ENCODE measurements at places on chromosomes 2 and 18. TPM values are rescaled to one million over a fixed set of nuclear protein-coding genes. Genes with fewer than 3 reads are reported as not detected.

DNA sequence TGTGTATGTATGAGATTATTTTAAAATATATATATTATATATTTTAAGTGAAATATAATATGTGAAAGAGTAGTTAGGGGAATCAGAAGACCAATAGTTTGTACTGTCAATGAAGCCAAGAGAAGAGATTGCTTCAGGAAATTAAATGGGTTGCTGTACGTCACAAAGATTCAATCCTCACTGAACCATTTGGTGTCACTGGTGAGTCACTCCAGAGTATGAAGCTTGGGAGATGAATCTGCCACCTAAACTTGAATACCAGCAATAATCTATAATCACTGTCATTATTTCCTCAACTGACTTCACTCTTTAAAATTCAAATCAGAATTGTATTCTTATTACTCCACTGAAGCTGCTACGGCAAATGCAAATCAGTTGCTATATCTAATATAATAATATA is 41.9 kb upstream of the SCN9A start:
- peak; percentile 58 for DNase-seq

Gene SH2D6
- 0.13 TPM for total RNA-seq

Gene SRD5A2
- total RNA-seq: under 0.01 TPM

DNA sequence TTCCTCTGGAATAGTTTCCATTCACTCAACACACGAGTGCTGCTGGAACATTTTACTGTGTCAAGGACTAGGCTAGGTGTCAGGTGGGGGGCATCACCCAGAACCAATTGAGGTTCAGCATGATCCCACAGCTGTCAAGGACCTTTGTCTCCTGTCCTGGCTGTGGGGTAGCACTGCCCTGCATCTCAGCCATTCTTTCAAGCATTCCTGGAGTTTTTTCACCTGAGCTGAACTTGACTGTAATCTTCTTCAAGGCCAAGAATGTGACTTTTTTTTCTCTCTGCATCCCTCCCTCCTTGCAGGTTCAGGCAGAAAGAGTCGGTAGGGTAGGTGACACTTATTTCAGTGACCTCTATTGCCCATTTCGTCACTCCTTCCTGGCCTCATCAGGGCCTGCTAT is 3.5 kb downstream of the MAPK4 start:
- DNase-seq: no peak

DNA sequence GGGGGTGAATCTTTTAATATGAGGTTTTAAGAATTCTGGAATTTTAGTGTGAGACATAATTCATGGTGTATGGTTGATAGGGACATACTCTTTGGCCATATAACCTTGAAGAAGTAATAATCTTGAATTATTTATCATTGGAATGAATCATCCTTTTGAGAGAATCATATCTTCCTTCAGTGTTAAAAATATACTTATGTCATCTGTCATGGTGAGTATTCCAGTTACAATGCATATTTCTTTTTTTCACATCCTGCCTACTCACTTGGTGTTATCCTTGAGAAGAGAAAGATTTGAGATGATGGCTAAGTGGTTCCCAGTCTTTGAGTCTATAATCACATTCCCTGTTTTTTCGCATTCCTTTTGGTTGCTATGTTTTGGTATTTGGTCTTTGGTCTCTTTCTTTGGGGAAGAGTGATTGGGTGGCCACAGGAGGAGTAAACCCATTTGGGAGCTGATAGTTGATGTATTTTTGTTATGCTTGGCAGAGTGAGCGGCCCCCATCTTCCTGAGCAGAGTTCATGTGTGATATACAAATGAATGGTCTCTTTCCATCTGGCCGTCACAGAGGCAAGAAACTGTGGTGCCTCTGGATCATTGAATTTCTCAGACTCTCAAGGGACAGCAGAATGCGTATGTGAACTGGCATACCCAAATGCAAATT is 21.6 kb downstream of the ASAP2 start:
- no peak for DNase-seq

Gene ACOXL
- total RNA-seq: 0.09 TPM

GRCh38 chr18:32618546-32618945 is 147.9 kb upstream of the GAREM1 start:
- DNase-seq: no peak

- DNase-seq: peak; percentile 85
Observed at GRCh38 chr2:203783496-203784203, 77.2 kb downstream of the CD28 start.

DNA sequence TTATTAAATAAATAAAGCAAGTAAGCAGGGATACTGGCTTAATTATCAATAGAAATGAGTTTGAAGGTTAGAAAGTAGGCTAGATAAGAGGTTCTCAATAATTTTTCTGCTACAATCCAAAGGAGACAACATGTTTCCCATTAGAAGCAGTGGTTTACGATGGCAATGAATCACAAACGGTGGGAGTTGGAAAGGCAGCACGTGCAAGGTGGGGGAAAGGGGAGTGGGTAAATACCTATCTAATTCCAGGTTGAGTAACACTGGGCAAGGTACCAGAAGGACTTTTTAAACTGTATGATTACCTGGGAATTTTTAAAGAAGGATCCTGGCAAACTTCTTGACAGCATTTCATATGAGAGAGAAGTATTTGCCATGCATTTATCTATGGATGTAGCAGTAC is 289.9 kb downstream of the NBAS start:
- DNase-seq: no peak

Gene AFF3
- 7.2 TPM for total RNA-seq

Gene DYSF
- 51.6 TPM for total RNA-seq

Gene RASGRP3
- total RNA-seq: 38.3 TPM

- no peak for DNase-seq
Observed at GRCh38 chr2:147519178-147519577, 325.7 kb upstream of the ACVR2A start.

- DNase-seq: no peak
Observed at GRCh38 chr2:121237336-121237979, 47.5 kb downstream of the TFCP2L1 start.

Gene ST6GAL2
- 4.4 TPM for total RNA-seq

Gene KCNK3
- 1.1 TPM for total RNA-seq

DNA sequence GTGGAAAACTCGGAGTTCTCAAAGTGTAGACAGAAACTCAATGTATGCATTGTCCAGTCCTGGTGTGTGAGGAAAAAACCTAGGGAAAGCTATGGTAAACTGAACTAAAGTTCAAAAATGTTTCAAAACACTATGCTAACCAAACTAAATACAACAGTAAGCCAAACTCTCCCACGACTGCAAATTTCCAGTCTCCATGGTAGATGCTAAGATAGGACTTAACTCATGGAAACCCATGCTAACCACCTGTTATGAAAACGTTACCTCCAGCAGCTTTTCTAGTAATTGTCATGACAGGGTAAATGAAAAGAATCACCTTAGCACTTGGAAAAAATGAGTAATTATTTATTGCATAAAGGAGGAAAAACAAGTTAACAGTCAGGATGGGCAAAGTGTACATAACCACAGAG is 135.7 kb upstream of the EPC2 start:
- DNase-seq: no peak

Gene G6PC2
- total RNA-seq: not detected

Gene CCNYL1
- 5.6 TPM for total RNA-seq

- peak; percentile 83 for DNase-seq
Observed at GRCh38 chr18:6145645-6146306, 250.5 kb upstream of the TMEM200C start.

DNA sequence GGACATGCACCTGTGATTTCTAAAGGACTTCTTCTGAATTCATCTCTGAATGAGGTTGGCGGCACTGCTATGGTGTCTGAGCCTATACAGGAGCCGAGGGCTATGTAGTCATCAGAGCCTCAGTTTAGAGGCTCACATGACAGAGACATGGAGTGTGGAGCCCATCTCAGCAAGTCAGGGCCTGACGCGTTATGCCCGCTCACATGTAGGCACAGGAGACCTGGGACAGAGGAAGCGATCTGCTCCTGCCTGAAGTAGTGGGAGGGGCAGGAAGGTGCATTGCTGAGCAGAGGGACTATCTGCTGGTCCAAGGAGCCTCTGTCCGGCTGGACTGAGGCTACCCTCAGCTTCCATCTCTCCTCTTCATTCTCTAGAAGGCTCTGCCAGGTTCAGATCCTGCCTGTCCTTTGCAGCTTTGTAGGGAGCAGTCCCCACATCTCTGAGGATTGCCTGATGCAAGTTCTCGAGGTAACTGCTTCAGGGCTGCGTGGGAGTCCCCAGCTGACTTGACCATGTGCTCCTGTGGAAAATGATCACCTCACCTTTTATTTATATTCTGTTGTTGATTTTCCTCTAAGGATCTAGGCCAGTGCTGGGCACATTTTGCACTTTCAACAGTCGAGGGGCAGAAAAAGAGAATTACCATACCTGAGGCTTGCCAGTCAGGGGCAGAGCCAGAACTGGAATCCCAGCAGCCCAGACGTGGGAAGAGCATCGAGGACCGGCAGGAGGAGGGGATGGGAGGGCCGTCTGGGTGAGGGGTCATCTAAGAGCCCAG is 16.6 kb downstream of the KLHL29 start:
- no peak for DNase-seq

DNA sequence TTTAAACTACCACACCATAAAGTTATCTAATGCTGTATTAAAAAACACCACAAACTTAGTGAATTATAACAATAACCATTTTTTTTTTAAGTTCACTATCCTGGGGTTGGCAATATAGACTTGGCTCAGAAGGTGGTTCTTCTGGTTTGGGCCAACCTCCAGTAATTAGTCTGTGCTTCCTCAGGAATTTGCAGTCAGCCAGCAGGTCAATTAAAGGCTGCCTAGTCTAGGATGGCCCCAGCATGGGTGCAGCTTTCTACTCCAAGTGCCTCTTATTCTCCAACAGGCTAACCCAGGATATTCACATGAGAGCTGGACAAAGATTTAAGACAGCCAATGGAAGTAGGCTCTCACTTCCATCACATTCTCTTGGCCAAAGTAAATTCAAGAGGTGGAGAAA is 379.1 kb upstream of the FIGN start:
- DNase-seq: no peak

- no peak for DNase-seq
Observed at GRCh38 chr18:36401462-36401861, 103.9 kb downstream of the FHOD3 start.

DNA sequence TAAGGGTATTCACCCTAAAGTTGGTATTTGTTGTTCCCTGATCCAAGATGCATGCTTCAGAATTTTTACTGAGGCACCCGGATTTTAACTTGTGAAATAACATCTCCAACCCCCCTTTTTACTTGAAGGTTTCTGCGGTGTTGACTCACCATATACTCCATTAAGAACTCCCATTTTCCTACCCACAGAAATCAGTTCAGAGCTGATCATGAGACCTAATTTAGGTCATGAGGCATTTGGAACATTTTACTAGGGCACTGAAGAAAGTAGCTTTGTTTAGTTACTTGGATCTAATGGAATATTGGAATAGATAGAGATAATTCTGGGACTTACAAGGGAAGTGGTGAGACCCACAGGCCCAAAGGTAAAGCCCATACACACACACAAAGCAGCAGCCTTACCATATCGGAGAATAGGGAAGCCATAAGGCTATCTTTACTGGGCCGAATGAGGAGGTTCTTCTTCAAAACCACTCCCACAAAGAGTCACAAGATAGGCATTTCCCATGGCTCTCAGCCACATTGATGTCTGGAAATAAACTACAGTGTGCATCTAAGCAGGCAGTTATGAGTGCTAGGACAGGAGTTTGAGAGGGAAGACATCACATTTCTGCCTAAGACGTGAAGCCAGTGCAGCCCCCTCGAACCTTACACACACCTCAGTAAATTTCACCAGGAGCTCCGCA is 681.0 kb upstream of the LRRTM4 start:
- no peak for DNase-seq

DNA sequence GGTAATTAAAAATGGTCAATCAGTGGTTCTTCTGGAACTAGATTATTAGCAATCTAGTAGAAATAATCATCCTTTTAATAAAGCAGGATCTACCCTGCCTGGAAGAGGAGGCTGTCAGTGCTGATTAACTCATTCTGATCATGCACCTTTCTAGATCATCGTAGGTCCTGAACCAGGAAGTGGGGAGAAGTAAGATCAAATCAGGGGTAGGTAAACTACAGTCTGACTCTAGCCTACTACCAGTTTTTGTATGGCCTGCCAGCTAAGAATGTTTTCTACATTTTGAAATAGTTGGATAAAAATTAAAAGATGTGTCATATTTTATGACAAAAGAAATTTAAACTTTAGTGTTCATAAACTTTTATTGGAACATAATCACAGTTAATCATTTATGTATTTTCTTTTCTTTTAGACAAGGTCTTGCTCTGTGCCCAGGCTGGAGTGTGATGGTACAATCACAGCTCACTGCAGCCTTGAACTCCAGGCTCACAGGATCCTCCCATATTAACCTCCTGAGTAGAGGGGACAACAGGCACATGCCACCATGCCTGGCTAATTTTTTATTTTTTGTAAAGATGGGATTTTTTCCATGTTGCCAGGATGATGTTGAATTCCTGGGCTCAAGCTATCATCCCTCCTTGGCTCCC is 36.1 kb downstream of the C18orf54 start:
- no peak for DNase-seq

- DNase-seq: peak; percentile 93
Observed at GRCh38 chr2:237616734-237617586, 10.4 kb upstream of the LRRFIP1 start.

DNA sequence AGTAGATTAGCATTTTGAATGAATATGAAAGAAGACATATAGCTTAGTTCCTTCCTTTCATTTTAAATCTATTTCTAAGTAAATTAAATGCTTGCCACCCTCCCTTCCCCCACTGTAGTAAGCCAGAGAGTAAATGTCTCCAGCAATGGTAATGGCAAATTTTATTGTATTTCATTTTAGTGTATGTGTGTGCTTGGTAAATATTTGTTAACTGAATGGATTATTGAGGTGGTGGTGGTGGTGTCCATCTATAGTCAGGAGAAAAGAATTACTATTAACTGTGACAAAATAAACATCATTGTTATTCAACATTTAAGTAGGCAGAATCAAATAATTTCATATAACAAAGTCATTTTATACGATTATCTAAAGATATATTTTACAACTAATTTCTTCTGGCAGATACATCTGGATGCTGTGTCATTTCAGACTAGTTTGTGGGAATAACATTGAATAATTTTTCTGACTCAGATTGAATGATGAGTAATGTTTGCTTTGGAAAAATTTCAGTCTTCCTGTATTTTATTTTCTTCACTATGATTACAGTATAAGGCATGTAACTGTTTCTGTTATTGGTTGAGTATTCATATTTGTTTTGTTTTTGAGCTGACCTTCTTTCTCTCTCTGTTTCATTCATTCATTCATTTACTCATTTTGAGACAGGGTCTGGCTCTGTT is 18.3 kb downstream of the ASXL3 start:
- DNase-seq: peak; percentile 34

GRCh38 chr2:64273524-64274398 is 129.5 kb upstream of the PELI1 start:
- peak; percentile 71 for DNase-seq

DNA sequence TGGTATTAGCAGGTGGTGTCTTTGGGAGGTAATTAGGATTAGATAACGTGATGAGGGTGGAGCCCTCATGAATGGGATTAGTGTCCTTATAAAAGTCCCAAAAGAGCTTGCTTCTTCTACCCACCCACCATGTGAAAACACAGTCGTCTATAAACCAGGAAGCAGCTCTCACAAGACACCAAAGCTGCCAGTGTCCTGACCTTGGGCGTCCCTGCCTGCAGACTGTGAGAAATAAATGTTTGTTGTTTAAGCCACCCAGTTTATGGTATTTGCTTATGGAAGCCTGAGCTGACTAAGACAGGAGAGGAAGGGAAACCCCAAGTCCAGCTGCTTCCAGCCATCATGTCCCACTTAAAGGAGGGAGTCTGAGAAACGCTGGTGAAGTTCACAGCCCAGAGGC is 13.6 kb downstream of the ADI1 start:
- no peak for DNase-seq
